ENCODE measurements at places on chromosomes 1 and 21. TPM values are rescaled to one million over a fixed set of nuclear protein-coding genes. Genes with fewer than 3 reads are reported as not detected.

PTPRU gene
- total RNA-seq = 10.0 TPM

CD1E gene
- total RNA-seq = not detected

SERINC2 gene
- 1.8 TPM for total RNA-seq

CBR3 gene
- 11.1 TPM for total RNA-seq

FCRL2 gene
- total RNA-seq = not detected
